Muscle of leg (tissue), 16 donors: ENCODE measurements at places on chromosomes 2 and 18. TPM values are rescaled to one million over a fixed set of nuclear protein-coding genes. Genes with fewer than 3 reads are reported as not detected.

- H3K27ac ChIP-seq, result no peak overlapping the region
- H3K4me3 ChIP-seq, result no peak overlapping the region
- H3K27me3 ChIP-seq, result peaks cover 3% of the 10 kb centered on the region
- DNase-seq, result peak; percentile 56
- peaks cover 3% of the 10 kb centered on the region for H3K4me1 ChIP-seq
- peaks cover 8% of the 10 kb centered on the region for H3K36me3 ChIP-seq
Measured at GRCh38 chr18:77013811-77014521, 118.6 kb downstream of the MBP start.

GRCh38 chr2:193963472-193964119 lies 1693.4 kb upstream of the SLC39A10 start:
- H3K4me3 ChIP-seq, result no peak overlapping the region
- H3K4me1 ChIP-seq, result no peaks in the 10 kb centered on the region
- peak; percentile 19 for DNase-seq
- no peak overlapping the region for H3K27ac ChIP-seq

DNA sequence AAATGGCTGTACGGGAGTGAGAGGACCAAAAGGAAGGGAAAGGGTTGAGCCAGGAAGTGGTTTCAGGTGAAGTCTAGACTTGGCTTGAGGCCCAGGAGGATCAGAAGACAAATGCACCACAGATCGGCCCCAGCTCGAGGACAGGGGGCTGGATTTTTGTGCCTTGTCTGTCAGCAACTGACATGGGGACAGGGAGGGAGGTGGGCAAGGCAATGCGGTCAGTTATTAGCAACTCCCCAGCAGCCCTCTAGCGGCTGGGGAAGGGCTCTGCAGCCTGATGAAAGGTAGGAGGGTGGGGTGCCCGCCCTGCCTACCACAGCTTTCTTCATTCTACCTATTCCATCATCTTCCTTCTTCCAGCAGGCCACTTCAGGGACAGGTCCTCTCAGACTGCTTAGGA lies 50.0 kb downstream of the CPO start:
- no peak for DNase-seq
- H3K27ac ChIP-seq, result no peak overlapping the region
- no peaks in the 10 kb centered on the region for H3K36me3 ChIP-seq

GRCh38 chr18:76169733-76170132 lies 325.3 kb downstream of the ZNF516 start:
- DNase-seq, result no peak
- no peaks in the 10 kb centered on the region for H3K36me3 ChIP-seq
- H3K4me3 ChIP-seq, result no peak overlapping the region
- peaks cover 8% of the 10 kb centered on the region for H3K4me1 ChIP-seq
- no peak overlapping the region for H3K27ac ChIP-seq

Gene VWA3B
- total RNA-seq, result 0.13 TPM

Gene MAL
- total RNA-seq, result 2.4 TPM
